ENCODE measurements at places on chromosomes 12 and 14.

DNA sequence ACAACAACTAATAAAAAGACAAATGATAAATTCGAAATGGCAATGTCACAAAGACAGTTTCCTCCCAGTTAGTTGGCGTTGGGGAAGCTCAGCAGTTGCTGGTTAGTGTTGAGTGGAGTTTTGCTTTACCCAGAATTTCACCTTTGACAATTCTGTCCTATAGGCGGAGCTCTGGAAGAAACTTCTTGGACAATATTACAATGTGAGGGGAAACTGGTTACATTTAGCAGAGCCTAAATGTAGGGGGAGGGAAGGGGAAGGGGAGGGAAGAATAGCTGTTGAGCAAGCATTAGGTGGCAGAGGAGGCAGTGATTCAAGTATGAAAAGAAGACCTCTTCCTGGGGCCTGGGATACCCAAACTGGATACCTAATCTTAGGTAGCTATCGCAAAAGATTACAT is 51.4 kb downstream of the BDKRB1 start:
- DNase-seq: no peak

GRCh38 chr12:25712169-25712568 is 159.1 kb upstream of the LMNTD1 start:
- DNase-seq: peak; percentile 1

DNA sequence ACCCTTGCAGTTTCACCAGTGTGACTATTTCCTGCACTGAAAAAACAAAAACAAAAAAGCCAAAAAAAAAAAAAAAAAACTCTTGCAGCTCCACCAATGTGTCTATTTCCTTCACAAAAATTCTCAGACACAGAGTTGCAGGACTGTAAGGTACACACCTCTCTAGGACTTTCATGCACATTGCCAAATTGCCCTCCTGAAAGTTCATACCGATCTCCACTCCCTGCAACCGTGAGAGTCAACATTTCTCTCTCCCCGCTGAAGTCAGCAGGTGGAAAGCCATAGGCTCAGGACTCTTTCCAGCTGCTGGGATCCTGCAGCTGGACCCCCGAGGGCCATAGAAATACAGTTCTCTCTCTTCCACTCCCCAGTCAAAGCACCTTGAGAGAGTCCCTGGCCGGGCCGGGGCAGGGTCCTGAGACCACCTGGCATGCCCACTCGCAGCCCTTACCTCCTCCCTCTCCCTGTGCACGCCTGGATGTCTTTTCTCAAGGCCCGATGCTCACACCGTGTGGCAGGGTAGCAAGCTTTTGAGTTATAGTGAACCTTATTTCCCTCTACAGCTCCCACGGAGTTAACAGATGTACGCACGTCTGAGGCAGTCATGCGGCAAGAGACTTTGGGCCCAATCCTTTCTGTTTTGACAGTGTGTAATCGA is 23.6 kb downstream of the MMAB start:
- DNase-seq: no peak

- no peak for DNase-seq
Measured at GRCh38 chr14:49991491-49991890, 98.6 kb downstream of the ARF6 start.

DNA sequence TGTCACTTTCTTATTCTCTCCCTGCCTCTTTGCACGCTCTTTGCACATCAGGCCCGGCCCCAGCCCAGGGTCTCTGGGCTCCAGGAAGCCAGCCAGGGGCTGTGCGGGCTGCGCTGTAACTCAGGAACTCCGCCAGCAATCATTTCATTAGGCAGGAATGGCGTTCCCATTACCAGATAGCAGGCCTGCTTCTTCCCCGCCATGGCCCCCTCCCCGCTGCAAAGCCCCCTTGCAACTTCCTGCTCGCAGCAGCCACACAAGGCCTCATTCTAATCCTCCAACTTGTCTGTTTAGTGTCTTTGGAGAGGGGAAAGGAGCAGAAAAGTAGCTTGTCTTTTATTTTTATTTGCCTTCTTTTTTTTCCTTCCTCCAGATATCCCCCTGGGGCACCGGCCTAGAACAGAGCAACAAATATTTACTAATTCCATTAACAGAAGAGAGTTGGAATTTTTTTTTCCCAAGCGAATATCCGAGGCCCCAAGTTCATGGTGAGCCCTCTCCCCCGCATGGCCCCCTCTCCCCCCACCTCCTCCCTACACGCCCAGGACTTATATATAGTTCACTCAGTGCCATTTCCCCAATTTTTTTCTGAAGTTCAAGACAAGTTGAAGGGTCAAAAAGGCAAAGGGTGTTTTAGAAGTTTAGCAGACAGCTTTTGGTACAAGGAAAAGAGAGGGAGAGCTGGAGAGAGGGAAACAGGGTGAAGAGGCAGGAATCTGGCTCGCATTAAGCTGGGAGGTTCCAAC is 329.4 kb upstream of the TBX3 start:
- DNase-seq: no peak

DNA sequence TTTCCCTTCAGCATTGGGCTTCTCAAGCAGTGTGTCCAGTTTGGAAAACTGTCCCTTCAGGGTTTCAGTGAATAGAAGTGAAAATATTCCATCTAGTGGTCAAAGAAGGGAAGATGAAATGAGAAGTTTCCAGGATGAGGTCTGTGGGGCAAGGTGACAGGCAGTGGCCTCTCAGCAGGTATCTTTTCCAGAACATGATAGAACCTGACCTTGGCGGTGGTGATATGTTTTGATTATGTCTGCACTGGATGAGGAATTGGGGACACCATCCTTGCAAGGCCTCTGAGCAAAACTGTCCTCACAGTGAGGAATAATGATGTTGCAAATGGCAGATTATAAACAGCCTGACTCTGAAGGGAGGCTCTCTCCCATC is 4.7 kb downstream of the GPX2 start:
- no peak for DNase-seq

DNA sequence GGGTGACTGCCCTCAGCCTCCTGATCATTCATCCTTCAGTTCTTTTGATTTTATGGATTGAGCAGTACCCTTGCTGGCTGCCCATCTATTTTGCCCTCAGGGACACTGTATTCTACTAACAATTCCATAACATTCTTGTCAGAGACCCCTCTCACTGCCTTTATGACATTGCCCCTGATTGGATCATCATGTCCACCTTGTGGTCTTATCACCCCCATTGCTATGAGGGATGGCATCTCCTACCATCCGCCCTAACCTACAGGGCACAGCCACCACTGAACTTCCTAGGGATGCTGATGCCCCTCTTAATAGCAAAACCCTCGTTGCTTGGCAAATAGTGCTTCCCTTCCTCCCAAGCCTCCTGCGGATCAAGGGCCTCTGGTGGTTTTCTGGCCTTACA is 38.8 kb upstream of the HMGA2 start:
- no peak for DNase-seq

DNA sequence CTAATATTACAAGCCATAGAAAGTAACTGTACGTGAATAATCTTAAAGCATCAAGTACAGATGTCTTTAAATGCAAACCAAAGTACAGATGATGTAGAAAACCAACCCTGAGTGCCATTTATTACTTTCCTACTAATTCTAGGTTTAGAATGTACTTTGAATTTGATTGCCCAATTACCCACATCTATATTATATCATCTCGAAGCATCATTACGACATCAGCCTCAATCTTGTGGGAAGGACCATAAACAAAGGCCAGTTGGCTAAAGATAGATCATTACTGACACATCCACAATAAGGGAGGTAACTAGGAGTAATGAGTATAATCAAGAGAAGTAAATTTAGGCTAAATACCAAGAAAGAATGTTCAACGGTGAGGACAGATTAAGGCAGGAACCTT is 478.9 kb downstream of the BCAT1 start:
- DNase-seq: no peak

- no peak for DNase-seq
Measured at GRCh38 chr14:105304565-105304964, 3.8 kb upstream of the BRF1 start.

DNA sequence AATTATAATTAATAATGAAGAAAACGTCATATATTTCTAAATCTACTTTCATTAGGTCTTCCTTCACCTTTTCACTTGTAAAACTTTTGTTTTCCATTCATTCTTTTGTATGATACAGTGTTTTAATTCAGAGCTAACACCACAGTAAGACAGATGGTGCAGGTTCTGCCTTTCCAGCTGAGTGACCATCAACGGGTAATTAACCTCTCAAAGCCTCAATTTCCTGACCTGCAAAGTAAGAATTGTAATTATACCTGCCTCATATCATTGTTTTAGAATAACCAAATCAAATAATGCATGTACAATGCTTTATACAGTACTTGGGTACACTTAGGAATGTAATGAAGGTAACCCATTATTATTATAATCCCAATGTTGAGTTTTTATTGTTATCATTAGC is 157.6 kb downstream of the FOXA1 start:
- no peak for DNase-seq

DNA sequence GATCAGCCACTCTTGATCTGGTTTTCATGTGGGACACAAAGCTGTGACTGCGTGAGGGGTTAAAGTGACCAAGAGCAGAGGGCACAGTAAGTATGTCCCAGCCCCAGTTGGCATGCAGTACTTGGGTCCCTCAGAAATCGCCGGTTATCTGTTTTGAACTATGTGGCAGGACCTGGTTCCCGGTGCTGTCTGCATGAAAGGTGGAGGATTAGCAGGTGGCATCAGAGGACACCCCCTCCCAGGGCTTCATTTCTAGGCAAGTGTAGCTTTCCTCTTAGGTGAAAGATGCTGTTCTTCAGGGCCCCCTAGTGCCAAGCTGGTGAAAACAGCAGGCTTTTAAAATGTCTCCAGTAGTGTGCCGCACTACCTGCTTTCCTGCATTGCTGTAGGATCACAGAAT is 57.1 kb downstream of the ATG14 start:
- DNase-seq: peak; percentile 68

- DNase-seq: no peak
Measured at GRCh38 chr12:121676190-121676589, 6.7 kb upstream of the MORN3 start.

GRCh38 chr14:51285120-51285519 is 45.1 kb downstream of the TMX1 start:
- DNase-seq: no peak

GRCh38 chr12:13000925-13001774 is 1.1 kb upstream of the HEBP1 start:
- peak; percentile 46 for DNase-seq

GRCh38 chr12:98058838-98059237 is 456.6 kb upstream of the TMPO start:
- DNase-seq: no peak

GRCh38 chr12:106892075-106892474 is 63.6 kb upstream of the TMEM263 start:
- DNase-seq: no peak

- no peak for DNase-seq
Measured at GRCh38 chr14:67940486-67941455, 121.2 kb downstream of the RAD51B start.

DNA sequence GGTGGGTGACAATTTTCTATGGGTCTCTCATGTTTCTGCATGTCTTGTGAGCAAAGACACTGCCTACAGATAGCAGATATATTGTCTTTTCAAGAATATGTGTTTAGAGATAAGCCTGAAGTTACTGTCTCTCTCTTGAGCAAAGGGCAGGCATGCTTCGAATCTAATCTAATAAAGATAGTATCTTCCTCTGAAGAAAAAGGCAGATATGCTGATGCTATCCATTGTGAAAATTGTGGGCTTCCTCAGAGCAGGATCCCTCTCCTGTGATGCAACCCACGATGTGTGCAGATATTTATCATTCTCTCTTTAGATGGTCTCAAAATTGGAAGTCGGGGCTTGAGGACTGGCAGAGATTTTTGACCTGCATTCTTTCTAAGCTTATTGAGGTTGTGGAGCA is 187.0 kb downstream of the DACT1 start:
- DNase-seq: no peak

DNA sequence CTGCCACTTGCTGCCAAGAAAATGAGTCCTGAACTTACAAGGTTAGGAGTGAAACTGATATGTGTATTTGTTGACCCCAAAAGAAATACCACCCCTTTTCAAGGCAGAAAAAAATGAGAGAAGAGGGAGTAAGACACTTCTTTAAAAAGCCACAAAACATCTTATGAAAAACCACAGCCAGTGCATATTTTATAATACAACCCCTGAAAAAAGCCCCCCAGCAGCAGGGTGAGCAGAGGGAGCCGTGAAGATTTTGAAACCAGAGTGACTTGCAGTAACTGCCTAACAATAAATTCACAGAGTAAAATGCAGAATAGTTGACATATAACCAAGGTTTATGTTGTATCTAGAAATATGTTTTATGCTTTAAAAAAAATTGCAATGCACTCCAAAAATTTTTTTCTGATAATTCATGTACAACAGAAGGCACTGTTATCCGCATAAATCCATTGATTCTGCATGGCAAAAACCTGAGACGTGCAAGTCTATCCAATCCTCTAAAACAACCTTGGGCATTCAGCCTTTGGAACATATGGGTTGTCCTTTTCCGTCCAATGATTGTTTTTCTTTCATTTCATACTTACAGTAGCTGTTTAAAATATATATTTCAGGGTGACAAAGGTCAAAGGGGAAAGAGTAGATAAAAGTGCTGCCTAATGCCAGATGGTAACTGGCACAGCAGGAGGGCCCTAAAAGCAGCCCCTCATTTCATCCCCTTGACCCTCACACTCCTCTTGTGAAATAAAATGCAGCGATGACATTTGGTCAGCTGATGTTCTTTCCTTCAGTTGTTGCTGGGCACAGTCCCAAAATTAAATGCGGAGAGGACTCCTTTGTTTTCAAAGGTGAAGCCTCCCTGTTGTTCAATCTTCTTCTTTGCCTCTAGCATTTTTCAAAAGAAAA is 65.3 kb downstream of the IPO8 start:
- DNase-seq: no peak

- no peak for DNase-seq
Measured at GRCh38 chr14:53841109-53842099, 115.2 kb downstream of the BMP4 start.

DNA sequence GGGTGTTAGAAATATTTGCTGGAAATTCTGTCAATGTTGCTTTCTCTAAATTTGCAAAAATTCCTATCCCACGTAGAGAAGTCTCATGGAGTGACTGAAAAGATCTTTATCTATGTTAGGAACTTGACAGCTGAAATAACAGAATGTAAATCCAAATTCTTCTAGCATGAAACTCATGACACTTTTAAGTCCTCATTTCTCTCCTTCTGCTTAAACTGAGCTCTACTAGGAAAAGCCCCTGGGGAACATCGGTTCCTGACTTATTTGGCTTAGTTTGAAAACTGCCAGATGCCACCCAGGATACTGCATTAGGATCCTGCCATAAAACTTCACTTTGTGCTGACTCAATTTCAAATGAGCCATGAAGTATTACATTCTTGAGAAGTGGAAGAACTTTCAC is 426.0 kb downstream of the GALC start:
- DNase-seq: no peak

DNA sequence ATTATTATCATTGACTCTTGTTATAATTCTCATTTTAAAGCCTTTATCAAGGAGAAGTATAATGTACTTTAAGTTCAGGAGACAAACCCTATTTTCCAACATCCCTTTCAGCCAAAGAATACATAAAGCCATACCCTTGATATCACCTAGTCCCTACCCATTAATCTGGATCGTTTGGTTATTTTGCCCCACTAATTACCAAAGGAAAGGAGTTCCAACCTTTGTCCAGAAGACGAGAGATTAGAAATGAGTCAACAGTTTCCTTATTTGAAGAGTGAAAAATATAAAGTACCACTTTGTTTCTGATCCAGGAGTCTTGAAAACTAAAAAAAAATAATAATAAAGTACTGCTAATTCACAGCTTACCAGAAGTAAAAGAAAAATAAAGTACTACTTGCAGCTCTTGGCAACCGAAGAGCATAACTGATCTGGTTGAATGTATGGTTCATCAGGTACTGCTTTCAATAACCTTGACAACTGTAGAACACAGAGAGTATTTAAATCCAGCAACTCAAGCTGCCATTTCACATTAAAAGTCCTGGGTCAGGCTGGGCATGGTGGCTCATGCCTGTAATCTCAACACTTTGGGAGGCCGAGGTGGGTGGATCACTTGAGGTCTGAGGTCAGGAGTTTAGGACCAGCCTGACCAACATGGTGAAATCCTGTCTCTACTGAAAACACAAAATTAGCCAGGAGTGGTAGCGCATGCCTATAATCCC is 33.7 kb downstream of the LIMA1 start:
- peak; percentile 65 for DNase-seq

All from activated CD4-positive, alpha-beta T cell treated with anti-CD3 and anti-CD28 coated beads, Interleukin-2, Interleukin-6, amounts not matched to agents 100 ng/mL and 50 ng/mL, durations not matched to agents 16 hours and 8 hours (primary cell).